Type B pancreatic cell (in vitro differentiated cells): ENCODE measurements at places on chromosomes 12 and 14. TPM values are rescaled to one million over a fixed set of nuclear protein-coding genes. Genes with fewer than 3 reads are reported as not detected.

- no peaks in the 10 kb centered on the region for H3K27me3 ChIP-seq
- H3K36me3 ChIP-seq: no peaks in the 10 kb centered on the region
- peaks cover 7% of the 10 kb centered on the region for H3K4me1 ChIP-seq
- H3K27ac ChIP-seq: no peak overlapping the region
- no peak overlapping the region for H3K4me3 ChIP-seq
These were observed 1177.1 kb downstream of the FLRT2 start for GRCh38 chr14:86707071-86707470.

- H3K27ac ChIP-seq: no peak overlapping the region
- no peak overlapping the region for H3K4me3 ChIP-seq
- no peaks in the 10 kb centered on the region for H3K27me3 ChIP-seq
- peaks cover 14% of the 10 kb centered on the region for H3K36me3 ChIP-seq
- no peak for DNase-seq
These were observed 21.7 kb downstream of the SNRNP35 start for GRCh38 chr12:123479442-123480180.

DNA sequence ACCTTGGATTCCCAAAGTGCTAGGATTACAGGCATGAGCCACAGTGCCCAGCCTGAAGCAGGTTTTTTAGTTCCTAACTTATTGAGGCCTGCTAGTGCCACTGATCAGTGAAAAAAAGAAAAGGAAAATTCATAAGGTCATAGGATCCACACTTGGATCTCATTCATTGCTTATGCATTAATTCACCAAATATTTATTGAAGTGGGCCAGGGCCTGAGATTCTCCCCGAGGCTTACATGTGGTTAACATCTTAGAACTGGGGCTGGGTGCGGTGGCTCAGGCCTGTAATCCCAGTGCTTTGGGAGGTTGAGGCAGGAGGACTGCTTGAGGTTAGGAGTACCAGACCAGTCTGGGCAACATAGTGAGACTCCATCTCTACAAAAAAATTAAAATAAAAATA, 29.5 kb upstream of the MAP1LC3B2 start:
- peaks cover 26% of the 10 kb centered on the region for H3K4me1 ChIP-seq
- no peaks in the 10 kb centered on the region for H3K36me3 ChIP-seq
- H3K27me3 ChIP-seq: peaks cover 12% of the 10 kb centered on the region
- H3K4me3 ChIP-seq: no peak overlapping the region
- H3K27ac ChIP-seq: no peak overlapping the region

DNA sequence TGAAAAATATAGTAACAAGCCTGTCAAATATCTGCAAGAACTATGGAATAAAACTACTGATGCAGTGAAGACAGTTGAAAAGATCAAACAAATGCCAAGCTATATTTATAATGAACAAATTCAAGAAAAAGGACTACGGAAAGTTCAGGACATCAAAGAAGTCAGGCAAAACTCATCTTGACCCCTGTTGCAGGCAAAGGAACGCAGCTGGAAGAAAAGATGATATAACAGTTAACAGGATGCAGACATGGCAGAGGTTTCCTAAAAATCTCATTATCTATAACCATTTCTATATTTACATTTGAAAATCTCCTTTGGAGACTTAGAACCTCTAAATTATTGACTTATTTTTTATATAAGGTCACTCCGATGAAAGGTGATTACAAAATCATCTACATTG, 34.1 kb downstream of the MDM2 start:
- no peak overlapping the region for H3K4me3 ChIP-seq
- no peaks in the 10 kb centered on the region for H3K4me1 ChIP-seq
- H3K27me3 ChIP-seq: no peaks in the 10 kb centered on the region
- peaks cover 40% of the 10 kb centered on the region for H3K36me3 ChIP-seq
- DNase-seq: no peak

DNA sequence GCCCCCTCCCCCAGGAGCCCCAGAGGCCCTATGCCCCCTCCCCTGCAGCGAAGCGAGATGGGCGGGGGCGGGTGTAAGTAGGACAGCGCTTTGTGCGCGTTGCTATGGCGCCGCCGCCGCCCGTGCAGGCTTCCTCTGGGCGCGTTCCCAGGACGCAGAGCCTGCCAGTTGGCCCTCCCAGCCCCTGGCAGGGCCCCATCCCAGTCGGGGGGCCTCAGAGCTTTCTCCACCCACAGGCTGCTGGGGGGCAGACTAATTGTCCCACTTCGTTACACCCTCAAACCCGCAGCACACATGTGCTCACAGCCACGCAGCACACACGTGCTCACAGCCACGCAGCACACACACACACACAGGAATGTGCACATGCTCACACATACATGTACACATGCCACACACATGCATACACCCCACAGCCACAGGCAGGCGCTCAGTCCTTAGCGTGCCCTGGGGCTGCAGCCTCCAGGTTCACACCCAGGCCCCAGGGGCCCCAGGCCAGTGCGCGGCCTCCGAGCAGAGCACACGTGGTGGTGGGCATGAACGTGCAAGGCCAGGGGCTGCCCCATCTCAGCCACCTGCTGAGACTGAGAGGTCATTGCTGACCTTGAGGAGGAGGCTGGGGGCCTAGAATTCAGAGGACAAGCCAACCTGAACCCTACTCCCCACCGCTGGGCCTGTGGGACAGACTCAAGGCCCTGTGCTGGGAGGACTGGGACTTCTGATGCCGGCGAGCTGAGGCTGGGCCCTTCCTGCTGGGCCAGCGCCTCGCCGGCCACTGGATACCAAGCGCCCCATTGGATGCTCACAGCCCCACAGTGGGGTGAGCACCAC, 15.6 kb downstream of the TRMT61A start:
- H3K27me3 ChIP-seq: no peaks in the 10 kb centered on the region
- no peak for DNase-seq
- H3K4me1 ChIP-seq: peaks cover 6% of the 10 kb centered on the region
- no peak overlapping the region for H3K4me3 ChIP-seq
- no peak overlapping the region for H3K27ac ChIP-seq

- no peak for DNase-seq
- H3K27ac ChIP-seq: peak overlapping the region; percentile 35
- no peaks in the 10 kb centered on the region for H3K27me3 ChIP-seq
- H3K36me3 ChIP-seq: peaks cover 16% of the 10 kb centered on the region
- no peak overlapping the region for H3K4me3 ChIP-seq
- peaks cover 6% of the 10 kb centered on the region for H3K4me1 ChIP-seq
These were observed 17.7 kb downstream of the DNAL1 start for GRCh38 chr14:73662487-73662943.

GRCh38 chr12:91866566-91866965, 279.1 kb downstream of the BTG1 start:
- H3K4me3 ChIP-seq: no peak overlapping the region
- peaks cover 5% of the 10 kb centered on the region for H3K36me3 ChIP-seq
- no peak for DNase-seq
- H3K27me3 ChIP-seq: no peaks in the 10 kb centered on the region
- peaks cover 11% of the 10 kb centered on the region for H3K4me1 ChIP-seq

GRCh38 chr12:105334001-105334400, 3.5 kb downstream of the C12orf75 start:
- peaks cover 3% of the 10 kb centered on the region for H3K36me3 ChIP-seq
- no peak for DNase-seq
- H3K27me3 ChIP-seq: peaks cover 8% of the 10 kb centered on the region
- H3K4me3 ChIP-seq: peak overlapping the region; percentile 34
- no peak overlapping the region for H3K27ac ChIP-seq
- peaks cover 37% of the 10 kb centered on the region for H3K4me1 ChIP-seq

DNA sequence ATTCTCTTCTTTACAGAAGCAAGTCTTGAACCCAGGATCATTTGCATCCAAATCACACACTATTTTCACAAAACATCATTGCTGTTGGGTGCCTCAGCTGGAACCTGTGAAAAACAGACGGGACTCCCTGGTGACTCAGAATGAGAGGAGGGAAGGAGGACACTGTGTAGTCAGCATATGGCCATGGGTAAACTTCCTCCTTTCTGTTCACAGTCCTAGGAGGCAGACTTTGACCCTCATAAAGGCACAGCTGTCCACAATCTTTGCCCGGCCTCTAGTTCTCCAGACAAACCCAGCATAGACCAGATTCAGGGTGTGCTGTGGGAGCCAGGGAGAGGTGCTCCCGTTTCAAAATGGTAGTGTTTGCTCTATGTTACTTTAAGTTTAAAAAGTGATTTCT, 62.0 kb downstream of the DYRK2 start:
- peaks cover 39% of the 10 kb centered on the region for H3K4me1 ChIP-seq
- H3K4me3 ChIP-seq: peak overlapping the region; percentile 3
- peak overlapping the region; percentile 67 for H3K27ac ChIP-seq
- no peak for DNase-seq

DNA sequence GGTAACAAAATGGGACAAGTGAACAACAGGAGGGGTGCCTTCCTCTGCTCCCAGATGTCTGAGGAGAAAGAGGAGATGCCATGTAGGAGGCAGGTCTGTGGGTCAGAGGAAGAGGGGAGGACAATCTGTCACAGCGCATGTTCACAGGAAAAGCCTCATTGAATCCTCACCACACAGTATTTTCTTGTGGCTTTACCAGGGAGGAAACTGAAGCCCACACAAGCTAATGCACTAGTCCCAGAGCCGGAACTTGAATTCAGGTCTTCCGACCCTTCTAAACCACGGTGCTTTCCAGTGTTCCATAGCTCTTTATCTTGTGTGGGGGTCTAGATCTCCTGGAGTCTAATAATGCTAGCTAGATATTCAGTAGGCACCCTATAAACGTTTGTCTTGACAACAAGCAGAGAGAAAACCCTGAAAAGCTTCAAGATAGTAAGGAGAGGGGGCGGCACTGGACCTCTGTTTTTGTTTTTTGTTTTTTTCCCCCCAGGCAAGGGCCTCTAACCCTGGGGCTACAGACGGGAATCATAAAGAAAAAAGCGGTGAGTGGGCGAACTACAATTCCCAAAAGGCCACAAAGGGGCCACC, 371 bp upstream of the SHMT2 start:
- peaks cover 44% of the 10 kb centered on the region for H3K4me1 ChIP-seq
- peak overlapping the region; percentile 91 for H3K27ac ChIP-seq
- H3K36me3 ChIP-seq: peaks cover 4% of the 10 kb centered on the region
- H3K27me3 ChIP-seq: peaks cover 28% of the 10 kb centered on the region
- H3K4me3 ChIP-seq: peak overlapping the region; percentile 98

DNA sequence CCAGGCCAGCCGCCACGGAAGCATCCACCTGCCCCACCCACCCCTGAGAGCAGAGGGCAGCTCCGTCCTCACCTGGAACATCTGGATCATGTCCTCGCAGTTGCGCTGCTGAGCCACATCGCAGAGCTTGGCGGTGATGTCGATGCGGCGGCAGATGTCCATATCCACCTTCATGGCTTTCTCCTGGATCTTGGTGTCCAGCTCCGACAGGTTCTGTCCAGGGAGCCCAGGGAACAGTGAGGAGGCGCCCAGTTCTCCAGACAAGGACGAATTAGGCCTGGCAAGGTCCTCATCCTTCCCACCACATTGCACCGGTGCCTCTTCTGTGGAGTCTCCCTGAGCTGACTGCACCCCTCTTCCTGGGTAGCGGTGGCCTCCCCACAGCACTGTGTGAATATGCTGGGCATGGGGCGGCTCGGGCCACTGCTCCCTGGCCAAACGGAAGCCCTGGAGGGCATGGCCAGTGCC, 6.1 kb downstream of the IFFO1 start:
- H3K27me3 ChIP-seq: peaks cover 7% of the 10 kb centered on the region
- H3K36me3 ChIP-seq: peaks cover 7% of the 10 kb centered on the region
- no peak overlapping the region for H3K4me3 ChIP-seq

- H3K27me3 ChIP-seq: peaks cover 8% of the 10 kb centered on the region
- peak overlapping the region; percentile 99 for H3K4me3 ChIP-seq
- peaks cover 7% of the 10 kb centered on the region for H3K36me3 ChIP-seq
- H3K27ac ChIP-seq: peak overlapping the region; percentile 97
- peak; percentile 79 for DNase-seq
These were observed 771 bp downstream of the DAAM1 start for GRCh38 chr14:59189091-59189785.

DNA sequence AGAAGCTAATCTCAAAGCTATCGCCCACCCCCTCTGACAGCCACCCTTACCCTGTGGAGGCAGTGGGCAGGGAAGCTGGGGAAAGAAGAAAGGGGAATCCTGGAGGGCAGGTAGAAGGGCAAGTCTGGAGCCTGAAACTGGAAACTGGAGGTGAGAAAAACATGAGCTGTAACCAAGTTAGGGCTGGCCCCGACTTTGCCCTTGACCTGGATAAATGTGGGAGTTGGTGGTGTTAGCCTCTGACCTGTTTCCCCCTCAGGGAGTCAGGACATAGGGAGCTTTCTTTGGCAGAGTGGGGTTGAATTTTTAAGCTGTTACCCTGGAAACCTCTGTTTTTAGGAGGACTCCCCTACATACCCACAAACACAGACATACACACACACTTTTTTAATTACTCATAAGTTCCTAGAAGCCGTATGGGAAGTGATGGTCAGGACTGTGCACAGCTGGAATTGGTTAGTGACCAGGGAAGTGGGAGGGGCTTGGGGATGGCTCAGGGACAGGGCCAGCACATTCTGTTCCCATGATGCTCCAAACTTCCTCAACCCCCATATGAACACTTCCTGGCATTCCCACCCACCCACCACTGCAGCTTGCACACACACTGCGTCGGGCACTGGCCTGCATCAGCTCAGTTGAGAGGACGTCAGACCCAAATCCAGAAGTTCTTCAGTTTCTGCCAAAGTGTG, 5.0 kb upstream of the MMP19 start:
- H3K27me3 ChIP-seq: peaks cover 15% of the 10 kb centered on the region
- no peaks in the 10 kb centered on the region for H3K36me3 ChIP-seq
- peak overlapping the region; percentile 57 for H3K27ac ChIP-seq
- no peak for DNase-seq
- peaks cover 14% of the 10 kb centered on the region for H3K4me1 ChIP-seq

DNA sequence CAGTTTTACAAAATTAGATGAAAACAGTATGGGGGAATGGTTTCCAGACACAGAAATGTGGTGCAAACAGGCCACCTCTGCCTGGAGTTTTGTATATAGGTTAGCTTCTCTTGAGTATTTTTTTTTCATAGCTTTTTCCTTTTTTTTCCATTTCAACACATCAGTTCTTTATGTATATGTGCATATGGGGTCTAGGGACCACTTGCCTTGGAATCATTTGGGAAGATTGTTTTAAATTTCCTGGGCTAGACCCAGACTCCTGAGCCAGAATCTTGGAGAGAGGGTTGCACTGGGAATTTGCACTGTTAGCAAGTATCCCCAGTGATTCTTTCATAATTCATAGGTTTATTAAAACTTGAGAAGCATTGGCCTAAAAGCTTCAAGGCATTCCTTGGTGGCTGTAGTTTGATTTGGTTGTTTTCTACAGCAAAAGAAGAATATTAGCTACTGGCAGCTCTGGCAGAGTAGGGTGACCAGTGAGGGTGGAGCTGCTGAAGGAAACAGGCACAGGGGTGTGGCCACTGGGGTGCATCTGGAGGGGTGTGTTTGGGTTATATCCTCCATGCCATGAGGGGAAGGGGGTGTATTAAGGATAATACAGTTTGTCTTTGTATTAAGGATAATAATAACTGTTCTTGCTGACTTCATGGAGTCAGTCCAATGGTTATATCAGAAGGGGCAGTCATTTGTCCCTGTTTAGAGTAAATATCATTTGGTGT, 22.8 kb downstream of the PPP1R36 start:
- no peaks in the 10 kb centered on the region for H3K4me1 ChIP-seq
- H3K4me3 ChIP-seq: no peak overlapping the region
- no peak for DNase-seq
- no peaks in the 10 kb centered on the region for H3K36me3 ChIP-seq

The CAPZA3 gene
- not detected in 2 replicates for total RNA-seq

The CSRP2 gene
- total RNA-seq: 43.2 and 88.9 TPM in 2 replicates

The SCN8A gene
- total RNA-seq: 2.6 and 3.9 TPM in 2 replicates

The EML1 gene
- 45.7 and 73.8 TPM in 2 replicates for total RNA-seq

The TAS2R9 gene
- not detected in 2 replicates for total RNA-seq

The PLBD1 gene
- 21.1 and 30.5 TPM in 2 replicates for total RNA-seq

The EPYC gene
- 0.53 TPM in 1 of 2 replicates, not detected in the other for total RNA-seq

The MMP19 gene
- 0.38 and 0.48 TPM in 2 replicates for total RNA-seq

The PIWIL1 gene
- total RNA-seq: not detected in 2 replicates

The ZFHX2 gene
- 5.6 and 11.1 TPM in 2 replicates for total RNA-seq

The RTRAF gene
- 185 and 206 TPM in 2 replicates for total RNA-seq

The TMEM179 gene
- total RNA-seq: 5.6 and 9.0 TPM in 2 replicates
